Stimulated activated CD4-positive, alpha-beta T cell treated with anti-CD3 and anti-CD28 coated beads, Interleukin-1b, Interleukin-23, amount 100 ng/mL, for 4 hours (primary cell): ENCODE measurements at places on chromosomes 1 and 21.

GRCh38 chr21:26539566-26539965 is 33.5 kb downstream of the CYYR1 start:
- DNase-seq = no peak

DNA sequence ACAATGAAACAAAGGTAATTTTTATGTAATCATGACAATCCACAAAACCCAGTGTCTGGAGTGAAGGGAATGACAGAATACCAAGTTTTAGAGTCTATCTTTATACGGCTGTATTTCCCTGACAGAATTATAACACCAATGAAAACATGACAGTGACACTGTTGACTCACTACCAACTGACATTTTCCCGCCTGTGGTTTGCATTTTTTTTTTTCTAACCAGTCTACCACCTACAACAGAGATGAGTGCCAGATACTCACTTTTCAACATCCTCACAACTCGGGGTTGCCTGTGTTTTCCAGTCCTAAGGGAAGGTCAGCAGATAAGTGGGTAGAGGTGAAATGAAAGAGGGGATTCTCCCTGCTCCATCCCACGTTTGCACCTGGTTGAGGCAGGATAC is 118.9 kb downstream of the KCNJ6 start:
- DNase-seq = no peak

DNA sequence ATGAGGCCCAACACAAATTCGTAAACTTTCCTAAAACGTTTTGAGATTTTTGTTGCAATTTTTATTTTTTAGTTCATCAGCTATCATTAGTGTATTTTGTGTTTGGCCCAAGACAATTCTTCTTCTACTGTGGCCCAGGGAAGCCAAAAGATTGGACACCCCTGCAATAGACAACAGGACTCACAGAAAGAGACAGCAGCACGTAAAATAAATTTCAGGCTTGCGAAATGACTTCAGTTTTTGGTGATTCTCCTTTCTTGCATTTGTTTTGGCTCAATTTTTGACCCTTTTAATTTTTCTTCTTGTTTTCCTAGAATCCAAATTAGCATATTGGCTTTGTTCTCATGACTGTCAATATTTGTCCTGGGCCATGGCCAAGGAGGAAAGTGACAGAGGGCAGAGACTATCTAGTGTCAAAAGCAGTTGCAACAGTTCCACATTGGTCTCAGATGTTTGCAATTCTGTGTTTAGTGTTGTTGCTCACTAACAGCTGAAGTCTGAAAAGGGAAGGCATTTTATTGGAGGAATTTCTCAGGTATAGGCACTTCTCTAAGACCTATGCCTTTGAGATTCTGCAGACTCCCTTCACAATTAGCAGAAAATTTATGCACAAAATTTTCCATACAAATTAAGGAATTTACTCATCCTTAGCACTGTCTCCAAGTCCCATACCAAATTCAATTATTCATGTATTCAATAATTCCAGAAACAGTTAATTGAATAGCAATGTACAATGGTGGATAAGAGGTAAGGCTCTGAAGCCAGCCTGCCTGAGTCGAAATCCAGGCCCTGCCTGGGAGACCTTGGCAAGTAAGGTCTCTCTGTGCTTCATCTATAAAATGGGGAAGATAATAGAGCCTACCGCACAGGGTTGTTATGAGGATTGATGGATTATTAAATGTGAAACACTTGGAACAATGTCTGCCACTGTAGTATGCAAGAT is 160.9 kb upstream of the IVNS1ABP start:
- DNase-seq = no peak

GRCh38 chr1:172622541-172622940 is 36.4 kb upstream of the FASLG start:
- no peak for DNase-seq

DNA sequence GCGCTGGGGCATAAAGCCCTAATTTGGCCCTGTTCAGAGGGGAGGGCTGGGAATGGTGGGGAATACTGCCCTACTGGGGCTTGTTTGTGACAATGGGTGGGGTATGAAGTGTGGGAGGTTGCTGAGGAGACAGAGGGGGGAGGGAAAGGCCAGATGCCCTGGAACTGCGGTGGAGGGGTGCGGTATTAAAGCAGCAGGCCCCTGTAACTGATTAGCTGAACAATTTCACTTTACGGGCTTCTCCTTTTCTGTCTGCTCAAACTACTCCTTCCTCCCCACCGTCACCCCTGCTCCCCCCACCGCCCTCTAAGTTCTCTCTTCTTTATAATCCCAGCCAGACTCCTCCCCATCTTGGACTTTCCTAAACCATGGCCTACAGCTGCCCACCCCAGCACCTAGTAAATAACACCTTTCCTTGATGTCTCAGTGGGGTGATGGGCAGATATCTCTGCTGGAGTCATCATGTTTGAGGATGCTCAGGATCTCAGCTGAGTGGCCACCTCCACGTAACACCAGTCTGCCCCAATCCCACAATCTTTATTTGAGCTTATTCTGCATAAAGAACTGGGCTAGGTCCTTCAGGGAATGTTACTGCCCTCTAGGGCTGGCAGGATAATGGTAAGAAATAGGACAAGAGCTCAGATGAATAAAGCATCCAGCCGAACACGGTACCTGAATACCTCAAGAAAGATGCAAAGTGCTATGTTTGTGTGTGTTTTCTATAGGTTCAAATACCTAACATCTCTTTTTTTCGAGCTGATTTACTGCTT is 33.5 kb downstream of the XCL1 start:
- DNase-seq = no peak

DNA sequence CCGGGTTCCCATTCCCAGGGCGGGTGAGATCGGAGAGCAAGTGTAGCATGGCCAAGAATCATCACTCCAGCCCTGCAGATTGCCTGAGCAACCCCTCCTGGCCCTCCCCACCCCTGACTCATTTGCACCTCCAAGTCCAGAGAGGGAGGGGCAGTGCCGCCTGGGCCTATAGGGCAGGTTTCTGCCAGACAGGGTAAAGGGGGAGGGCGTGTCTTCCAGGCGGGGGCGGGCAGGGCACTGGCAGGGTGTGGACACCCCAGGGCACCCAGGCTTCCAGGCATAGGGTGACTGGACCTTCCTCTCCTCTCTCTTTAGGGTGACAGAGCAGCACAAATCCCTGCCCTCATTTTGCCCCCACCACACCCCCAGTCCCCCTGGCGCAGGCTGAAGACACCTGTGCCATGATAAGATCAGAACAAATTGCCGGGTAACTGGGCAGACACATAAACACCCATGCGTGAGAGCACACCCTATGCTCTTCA is 3.2 kb upstream of the CRYBG2 start:
- no peak for DNase-seq

GRCh38 chr1:41681331-41682098 is 197.0 kb upstream of the EDN2 start:
- no peak for DNase-seq

DNA sequence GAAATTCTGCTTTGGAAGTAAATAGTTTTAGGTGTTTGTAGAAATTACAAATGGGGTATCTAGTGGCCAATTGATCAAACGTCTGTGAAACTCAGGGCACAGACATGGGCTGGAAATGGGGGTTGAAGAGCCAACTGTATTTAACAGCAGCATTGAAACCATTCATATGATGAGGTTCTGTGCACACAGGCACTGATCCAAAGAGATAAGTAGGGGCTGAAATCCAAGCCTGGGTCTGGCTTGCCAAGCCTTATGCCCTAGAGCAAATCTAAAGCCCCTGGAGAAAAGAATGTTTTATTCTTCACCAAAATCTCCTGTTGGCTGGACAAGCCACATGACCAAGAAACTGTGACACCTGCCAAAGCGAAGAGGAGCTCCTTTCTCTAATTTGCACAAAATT is 67.6 kb upstream of the ST6GALNAC5 start:
- DNase-seq = no peak

GRCh38 chr1:85027242-85027983 is 20.9 kb downstream of the MCOLN3 start:
- DNase-seq = peak; percentile 8

DNA sequence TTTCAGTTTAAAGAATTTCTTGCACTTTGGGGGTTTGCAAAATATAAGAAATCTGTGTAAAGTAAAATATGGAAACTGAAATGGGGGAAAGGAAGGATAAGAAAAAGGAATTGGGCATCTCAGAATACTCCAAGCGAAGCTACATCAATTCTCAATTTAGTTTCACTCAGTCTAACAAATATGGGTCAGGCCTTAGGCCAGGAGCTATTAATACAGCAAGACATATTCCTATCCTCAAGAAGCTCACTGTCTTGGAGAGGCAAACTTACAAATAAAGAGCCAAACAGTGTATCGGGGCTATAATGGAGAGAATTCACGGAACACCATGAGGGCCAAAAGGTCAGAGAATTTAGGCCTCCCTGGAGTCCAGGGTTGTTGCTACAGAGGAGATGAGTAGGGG is 43.0 kb upstream of the CCDC190 start:
- DNase-seq = no peak

- DNase-seq = no peak
Measured at GRCh38 chr1:210376836-210377372, 48.2 kb downstream of the HHAT start.
